Karpas-422 (cell line): ENCODE measurements at places on chromosomes 13 and 19.
A peak's percentile ranks its signal among the peaks of the same experiment; 100 is the strongest.

GRCh38 chr13:113776231-113777125 lies 17.5 kb downstream of the TMEM255B start:
- no peak for DNase-seq

- no peak for DNase-seq
Observed at GRCh38 chr13:84088996-84089395, 206.7 kb upstream of the SLITRK1 start.

DNA sequence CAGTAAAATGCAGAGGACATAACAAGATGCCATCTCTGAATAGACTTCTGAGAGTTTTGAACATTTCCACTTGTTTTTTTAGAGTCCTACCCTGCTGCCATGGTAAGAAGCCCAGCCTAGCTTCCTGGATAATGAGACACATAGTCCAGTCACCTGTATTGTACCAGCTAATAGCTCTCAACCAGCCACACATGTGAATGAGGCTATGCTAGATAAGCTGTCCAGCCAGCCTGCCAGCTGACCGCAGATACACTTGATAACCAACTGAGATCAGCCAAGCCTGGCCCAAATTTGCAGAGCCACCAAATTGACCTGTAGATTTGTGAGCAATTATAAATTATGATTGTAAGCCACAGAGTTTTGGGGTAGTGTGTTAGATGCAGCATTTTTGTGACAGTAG lies 10.7 kb downstream of the RFXAP start:
- no peak for DNase-seq

GRCh38 chr13:112746044-112746443 lies 56.2 kb downstream of the ATP11A start:
- DNase-seq: no peak

DNA sequence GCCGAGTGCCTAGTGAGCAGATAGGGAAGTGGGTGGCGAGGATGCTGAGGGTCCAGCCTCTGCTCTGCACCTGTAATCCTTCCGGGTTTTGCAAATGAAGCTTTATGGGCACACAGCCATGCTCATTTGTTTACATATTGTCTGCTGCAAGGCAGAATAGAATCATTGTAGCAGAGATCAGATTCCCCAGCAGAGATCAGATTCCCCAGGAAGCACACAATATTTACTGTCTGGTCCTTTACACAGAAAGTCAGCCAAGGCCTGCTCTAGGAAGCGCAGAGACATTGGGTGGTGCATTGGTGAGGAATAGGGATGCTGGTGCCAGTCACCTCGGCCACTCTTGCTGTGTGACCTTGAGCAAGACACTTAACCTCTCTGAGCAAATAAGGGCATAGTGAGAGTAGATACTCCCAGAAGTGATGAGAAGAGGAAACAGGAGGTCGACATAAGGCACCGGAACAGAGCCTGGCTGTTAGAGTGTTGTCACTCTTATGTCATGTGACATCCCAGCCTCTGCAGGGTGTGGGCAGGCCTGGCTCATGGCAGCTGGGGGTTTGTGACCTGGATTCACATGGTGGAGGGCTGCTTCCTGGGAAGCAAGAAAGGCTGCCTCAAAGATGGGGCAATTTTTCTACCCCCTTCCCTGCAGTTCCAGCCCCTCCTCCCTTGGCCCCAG lies 25.6 kb downstream of the CARM1 start:
- peak; percentile 90 for DNase-seq

DNA sequence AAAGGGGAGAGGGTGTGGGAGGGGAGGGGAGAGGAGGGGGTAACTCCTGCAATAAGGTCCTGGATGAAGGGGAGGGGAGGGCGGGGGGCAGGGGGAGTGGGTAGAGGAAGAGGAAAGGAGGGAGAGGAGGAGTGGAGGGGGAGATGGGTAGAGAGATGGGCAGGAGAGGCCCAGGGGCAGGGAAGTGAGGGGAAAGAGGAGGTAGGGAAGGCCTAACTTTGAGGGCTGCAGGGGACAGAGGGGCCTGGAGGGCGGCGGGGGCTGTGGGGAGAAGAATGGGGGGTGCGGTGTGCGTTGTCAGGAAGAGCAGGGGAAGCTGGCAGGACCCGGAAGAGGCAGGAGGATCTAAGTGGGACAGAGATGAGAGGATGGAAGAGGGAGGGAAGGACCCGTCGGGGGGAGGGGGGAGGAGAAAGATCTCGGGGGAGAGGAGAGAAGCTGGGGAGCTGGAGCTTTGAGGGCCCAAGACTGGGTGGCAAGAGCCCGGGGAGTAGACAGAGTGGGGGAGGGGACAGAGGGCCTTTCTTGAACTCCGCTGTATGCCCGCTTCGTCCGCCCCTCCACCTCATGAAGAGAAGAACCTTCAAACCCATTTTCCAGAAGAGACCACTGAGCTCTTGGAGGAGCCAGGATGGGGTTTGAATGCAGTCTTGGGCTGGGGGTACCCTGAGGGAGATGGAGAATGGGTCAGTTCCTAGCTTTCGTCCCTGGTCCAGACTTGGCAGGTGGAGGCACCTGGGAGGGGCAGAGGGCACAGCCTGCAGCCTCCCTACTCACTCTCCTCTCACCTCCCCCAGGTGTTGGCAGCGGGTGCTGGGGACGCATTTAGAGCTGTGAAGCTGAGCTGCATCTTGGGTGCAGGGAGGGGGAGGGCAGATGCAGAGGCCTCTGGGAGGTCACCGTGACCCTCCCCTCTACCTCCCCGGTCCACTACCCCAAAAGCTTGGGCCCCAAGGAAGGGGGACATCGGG lies 778 bp upstream of the LRRC4B start:
- no peak for DNase-seq

GRCh38 chr13:41791056-41791455 lies 169.9 kb downstream of the VWA8 start:
- no peak for DNase-seq

GRCh38 chr19:11364296-11364904 lies 9.2 kb downstream of the PLPPR2 start:
- no peak for DNase-seq

GRCh38 chr13:39600766-39601165 lies 2.2 kb downstream of the LHFPL6 start:
- DNase-seq: no peak

- no peak for DNase-seq
Observed at GRCh38 chr19:38055655-38056521, 148.9 kb downstream of the SIPA1L3 start.

GRCh38 chr19:32063601-32064000 lies 281.8 kb upstream of the ZNF507 start:
- DNase-seq: no peak

DNA sequence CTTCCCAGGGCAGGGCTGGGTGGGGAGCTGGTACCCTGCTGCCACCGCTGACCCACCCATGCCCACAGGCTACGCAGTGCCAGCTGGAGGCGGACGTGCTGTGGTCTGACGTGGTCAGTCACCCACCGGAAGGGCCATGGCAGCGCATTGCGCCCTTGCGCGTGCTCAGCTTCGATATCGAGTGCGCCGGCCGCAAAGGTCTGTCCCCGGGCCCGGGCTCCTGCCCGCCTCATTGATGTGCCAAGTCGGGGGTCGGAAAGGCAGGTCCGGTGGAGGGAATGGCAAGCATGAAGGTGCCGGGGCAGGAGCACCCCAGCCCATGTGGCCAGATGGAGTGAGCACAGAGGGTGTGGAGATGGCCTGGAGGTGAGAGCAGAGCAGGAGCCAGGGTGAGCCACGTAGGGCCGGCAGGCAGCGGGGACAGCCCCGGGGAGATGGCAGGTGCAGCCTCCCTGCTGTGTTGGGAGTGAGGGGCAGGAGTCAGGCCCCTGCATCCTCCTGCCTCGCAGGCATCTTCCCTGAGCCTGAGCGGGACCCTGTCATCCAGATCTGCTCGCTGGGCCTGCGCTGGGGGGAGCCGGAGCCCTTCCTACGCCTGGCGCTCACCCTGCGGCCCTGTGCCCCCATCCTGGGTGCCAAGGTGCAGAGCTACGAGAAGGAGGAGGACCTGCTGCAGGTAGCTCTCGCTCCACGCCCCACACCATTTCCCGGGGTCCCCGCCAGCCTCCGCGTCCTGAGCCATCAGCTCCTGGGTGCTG lies 16.0 kb upstream of the SPIB start:
- DNase-seq: no peak

GRCh38 chr13:51793570-51794271 lies 10.2 kb downstream of the DHRS12 start:
- DNase-seq: peak; percentile 70

DNA sequence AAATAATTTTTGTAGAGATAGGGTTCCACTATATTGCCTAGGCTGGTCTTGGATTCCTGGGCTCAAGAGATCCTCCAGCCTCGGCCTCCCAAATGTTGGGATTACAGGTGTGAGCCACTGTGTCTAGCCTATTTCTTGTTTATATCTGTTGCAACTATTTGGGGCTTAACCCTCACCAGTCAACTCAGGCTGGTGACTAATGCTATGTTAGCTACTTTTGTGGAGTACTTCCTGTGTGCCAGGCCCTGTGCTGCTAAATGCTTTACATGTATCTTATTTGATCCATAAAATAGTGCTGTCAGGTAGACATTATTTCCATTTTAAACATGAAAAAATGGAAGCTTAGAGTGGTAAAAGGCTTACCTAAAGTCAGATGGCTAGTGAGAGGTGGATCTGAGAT lies 13.8 kb downstream of the CEACAM1 start:
- no peak for DNase-seq

DNA sequence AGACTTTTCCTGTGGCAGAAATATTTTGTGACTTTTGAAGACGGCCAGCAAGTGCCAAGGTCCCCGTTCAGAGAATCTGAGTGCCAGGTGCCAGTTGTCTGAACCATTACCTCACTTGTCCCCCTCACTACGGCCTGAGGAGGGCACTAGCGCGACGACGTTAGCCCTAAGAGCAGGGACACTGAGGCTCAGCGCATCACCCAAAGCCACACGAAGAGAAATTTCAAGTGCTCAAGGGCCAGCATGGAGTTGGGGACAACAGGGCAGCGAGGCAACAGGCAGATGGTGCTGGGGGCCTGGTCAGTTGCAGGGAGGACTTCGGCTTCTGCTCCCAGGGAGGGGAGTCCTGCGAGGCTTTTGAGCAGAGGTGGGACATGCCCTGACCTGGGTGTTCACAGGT lies 9.5 kb upstream of the TYK2 start:
- DNase-seq: peak; percentile 54

DNA sequence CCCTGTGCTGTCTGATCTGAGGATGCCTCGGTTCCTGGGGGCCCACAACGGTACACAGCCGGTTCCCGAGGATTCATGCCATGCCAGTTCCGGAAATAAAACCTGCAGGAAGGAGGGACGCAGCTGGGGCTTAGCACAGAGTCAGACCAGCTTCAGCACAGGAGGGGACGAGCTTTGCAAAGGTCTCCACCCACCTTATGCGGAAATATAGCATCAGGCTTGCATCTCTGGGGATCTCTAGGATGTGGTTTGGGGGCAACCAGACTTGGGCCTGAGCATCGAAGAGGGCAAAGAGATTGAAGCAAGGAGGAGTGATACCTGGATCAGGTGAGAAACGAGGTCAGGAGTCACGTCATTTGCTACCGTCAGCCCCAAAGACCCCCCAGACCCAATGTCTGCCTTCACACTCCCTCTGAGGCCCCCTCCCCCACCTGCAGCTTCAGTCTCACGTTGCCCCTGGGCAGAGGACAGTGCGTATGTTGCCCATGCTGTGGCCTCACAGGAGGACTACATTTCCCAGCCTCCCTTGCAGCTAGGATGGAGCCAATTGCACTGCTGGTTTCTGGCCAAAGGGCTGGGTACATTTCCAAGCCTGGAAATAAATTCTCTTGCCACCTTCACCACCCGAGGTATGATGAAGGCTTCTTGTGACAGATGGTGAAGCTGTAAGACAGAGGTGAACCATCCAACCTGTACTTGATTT lies 12.1 kb downstream of the TYK2 start:
- peak; percentile 57 for DNase-seq

GRCh38 chr19:49968279-49968922 lies 7.4 kb upstream of the SIGLEC11 start:
- DNase-seq: no peak

DNA sequence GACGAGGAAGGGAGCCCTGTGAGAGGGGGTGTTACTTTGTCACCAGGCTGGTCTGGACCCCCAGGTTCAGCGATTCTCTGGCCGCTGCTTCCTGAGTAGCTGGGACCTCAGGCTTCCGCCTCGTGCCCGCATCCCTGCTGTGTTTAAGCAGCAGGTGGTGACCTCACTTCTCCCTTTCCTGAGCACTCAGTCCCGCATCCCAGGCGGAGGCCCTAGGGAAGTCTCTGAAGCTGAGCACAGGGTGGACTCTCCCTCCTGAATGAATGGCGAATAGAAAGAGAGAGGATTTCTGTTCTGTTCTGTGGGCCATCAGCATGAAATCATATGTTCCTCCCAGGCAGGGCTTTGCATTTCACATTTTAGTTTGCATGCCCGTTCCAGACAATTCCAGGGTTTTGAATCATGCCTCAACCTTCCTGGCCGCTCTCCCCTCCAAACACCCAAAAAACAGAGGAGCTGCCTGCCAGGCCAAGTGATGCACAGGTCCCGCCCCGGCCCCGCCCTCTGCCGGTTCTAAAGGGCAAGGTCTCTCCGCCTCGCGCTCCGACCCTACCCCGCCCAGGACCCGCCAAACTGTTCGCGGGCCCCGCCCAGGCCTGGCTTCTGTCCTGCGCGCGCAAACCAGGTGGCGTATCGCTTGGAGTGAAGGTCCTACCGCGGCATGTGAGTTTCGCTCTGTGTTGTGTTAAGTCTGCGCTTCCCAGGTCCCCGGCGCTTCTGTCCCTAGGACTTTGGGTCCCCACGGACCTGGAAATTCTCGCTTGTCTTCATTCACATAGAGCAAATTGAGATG lies 35.1 kb upstream of the ZNF808 start:
- no peak for DNase-seq

DNA sequence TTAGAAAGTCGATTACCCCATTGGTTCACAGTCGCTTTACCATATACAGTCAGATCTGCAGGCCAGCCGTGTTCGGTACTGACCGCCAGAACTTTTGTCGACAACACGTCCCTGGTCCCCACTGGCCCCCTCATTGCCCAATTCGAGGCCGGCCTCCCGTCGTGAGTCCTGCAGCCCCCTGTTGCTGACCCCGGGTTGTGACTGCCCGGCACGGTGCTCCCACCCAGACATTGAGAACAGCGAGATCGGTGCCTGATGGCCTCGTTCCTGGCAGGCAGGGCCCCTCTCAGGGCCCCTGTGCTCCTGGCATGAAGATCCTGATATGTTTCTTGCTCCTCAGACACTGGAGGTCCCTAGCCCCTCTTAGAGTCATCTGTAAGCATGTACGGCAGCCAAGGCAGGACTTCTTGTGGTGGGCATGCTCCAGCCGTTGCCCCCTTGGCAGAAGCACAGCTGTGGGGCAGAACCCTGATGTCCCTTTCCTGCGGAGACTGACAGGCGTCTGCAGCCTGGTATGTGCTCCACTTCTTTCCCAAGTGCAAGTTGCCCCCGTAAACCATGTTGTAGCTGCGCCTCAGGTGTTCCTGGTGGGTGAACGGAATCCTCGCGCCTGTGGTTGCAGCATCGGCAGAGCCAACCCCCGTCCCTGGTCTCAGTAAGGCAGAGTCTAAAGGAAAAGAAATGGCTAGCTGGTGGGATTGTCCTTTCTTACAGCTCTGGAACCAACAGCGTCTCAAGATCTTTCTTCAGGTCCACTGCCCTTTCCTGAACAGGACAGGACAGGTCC lies 123.2 kb upstream of the SPACA7 start:
- no peak for DNase-seq

GRCh38 chr19:29497686-29498436 lies 27.9 kb upstream of the VSTM2B start:
- no peak for DNase-seq

- DNase-seq: no peak
Observed at GRCh38 chr13:27854606-27855005, 62.3 kb downstream of the GSX1 start.

GRCh38 chr13:112186091-112186490 lies 119.1 kb downstream of the SOX1 start:
- DNase-seq: no peak

- peak; percentile 59 for DNase-seq
Observed at GRCh38 chr19:36686365-36687213, 823 bp upstream of the ZNF567 start.
